Left cardiac atrium (tissue), 4 donors: ENCODE measurements at places on chromosomes 3 and 15. TPM values are rescaled to one million over a fixed set of nuclear protein-coding genes. Genes with fewer than 3 reads are reported as not detected.

GRCh38 chr3:133894353-133895207, 1.1 kb downstream of the RAB6B start:
- no peak for DNase-seq

The TNNC1 gene
- 3,233 TPM for total RNA-seq

The DTX3L gene
- total RNA-seq, result 13.6 TPM

The CASR gene
- total RNA-seq, result not detected
